ENCODE measurements at places on chromosomes 1 and 21.

GRCh38 chr1:69269491-69269890 is 298.2 kb upstream of the LRRC7 start:
- no peak for DNase-seq

- no peak for DNase-seq
Measured at GRCh38 chr1:87134625-87135328, 193.9 kb upstream of the LMO4 start.

GRCh38 chr1:108051631-108052377 is 86.8 kb upstream of the VAV3 start:
- no peak for DNase-seq

- DNase-seq: no peak
Measured at GRCh38 chr1:21704145-21704544, 35.0 kb upstream of the RAP1GAP start.

- no peak for DNase-seq
Measured at GRCh38 chr21:27043377-27043776, 76.5 kb upstream of the ADAMTS5 start.

- DNase-seq: peak; percentile 97
Measured at GRCh38 chr1:25997828-25998761, at the start of gene PAFAH2. Gene PAFAH2, minus strand, starts transcription at chr1:25998063. Its CDS starts 7,247 bp downstream, at chr1:25990816.

DNA sequence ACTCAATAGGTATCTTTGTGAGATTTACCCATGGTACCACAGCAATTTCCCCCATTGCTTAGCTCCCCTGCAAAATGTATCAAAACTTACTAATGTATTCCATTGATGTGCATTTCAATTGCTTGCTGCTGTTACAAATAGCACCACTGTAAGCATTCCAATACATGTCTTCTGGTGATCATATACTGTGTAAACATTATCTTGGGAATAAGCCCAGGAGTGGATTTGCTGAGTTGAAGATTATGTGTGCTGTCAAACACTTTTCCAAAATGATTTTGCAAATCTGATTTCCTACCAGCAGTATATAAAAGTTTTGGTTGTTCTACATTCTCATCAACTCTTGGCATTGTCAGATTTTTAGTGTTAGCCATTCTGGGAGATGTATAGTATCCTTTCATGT is 141.0 kb upstream of the KCTD3 start:
- DNase-seq: no peak

DNA sequence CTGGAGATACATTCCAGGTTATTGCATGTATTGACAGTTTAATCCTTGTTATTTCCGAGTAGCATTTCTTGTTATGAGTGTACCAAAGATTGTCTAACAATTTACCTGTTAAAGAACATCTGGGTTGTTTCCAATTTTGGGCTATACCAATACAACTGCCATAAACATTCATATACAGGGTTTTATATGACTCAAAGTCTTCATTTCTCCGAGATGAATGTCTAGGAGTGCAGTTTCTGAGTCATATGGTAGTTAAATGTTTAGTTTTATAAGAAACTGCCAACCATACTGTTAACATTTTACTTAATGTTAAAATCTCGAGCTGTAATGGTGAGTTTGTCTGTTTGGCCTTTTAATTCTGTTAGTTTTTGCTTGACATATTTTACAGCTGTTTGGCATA is 10.0 kb downstream of the RAB4A start:
- DNase-seq: no peak

- DNase-seq: no peak
Measured at GRCh38 chr1:54904476-54905048, 17.6 kb upstream of the DHCR24 start.

DNA sequence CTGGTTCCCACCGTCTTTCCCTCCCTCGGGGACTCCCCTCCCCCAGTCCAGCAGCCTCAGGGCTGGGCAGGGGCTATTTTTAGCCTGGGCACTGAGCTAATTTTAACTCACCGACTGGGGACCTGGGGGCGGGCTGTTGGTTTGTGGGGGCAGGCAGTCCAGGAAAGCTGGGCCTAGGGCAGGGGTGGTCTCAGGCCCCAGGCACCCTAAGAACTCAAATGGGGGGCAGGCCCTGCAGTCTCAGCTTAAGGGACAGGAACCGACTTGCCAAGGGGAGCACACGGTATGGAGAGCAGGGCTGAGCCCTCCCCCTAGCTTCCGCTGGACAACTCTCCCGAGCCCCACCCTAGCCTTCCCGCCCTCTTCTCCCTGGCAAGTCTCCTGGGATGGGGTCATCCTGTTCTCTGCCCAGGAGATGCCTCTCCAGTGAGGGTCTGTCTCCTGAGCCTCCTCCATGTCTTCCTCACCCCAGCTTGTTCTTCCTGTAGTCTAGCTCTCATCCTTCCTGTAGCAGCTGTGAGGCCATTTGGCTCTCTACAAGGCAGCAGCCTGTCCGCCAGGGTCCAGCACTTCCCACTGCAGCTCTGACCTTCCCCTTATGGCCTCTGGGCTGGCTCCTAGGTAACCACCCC is 10.1 kb downstream of the MEF2D start:
- DNase-seq: no peak

GRCh38 chr1:209030454-209031167 is 552.9 kb upstream of the CAMK1G start:
- DNase-seq: no peak

DNA sequence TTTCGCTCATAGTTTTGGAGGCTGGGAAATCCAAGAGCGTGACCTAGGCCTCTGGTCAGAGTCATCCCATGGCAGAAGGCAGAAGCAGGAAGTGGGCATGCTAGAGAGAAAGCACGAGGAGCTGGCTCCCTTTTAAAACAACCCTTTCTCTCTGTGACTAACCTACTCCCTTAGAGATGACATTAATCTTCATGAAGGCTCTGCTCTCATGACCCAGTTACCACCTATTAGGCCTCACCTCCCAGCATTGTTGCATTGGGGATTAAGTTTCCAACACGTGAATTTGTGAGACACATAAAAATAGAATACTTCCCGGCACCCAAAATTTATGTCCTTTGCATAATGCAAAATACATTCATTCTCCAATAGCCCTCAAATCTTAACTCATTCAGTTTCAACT is 223.1 kb upstream of the ST6GALNAC5 start:
- DNase-seq: no peak

DNA sequence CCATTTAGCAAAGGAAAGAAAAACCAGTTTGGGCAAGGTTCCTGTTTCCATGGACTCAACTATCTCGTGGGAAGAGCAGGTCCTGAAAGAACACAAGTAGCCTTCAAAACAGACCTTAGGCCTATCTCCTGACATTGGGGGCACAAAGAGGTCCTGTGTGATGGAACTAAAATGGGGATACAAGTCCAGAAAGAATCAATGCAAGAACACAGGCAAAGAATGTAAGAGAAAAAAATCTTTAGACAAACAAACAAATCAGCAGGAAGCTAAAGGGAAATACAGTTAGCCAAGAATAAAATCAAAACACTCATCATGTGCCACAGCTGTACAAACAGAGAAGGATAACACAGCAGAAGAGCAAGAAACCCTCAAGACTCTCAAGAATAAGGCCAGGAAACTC is 28.2 kb downstream of the SLC30A10 start:
- no peak for DNase-seq

DNA sequence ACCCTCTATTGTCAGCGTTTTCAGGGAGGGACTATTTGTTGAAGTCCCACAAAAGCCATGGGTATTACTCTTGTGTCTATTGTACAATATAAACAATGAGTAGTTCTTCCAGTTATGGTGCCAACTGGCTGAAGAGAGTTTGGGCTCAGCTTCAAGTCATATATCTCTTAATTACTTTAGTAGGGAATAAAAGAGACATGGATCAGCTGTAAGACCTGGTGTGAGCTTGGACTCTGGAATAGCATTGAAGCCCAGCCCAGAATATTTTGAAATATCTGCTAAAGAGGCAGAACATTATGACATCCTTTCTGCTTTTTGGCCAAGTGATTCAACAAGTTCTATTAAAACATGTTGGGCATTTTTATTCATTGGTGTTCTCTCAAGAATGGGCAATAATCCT is 224.9 kb downstream of the BACH1 start:
- no peak for DNase-seq

DNA sequence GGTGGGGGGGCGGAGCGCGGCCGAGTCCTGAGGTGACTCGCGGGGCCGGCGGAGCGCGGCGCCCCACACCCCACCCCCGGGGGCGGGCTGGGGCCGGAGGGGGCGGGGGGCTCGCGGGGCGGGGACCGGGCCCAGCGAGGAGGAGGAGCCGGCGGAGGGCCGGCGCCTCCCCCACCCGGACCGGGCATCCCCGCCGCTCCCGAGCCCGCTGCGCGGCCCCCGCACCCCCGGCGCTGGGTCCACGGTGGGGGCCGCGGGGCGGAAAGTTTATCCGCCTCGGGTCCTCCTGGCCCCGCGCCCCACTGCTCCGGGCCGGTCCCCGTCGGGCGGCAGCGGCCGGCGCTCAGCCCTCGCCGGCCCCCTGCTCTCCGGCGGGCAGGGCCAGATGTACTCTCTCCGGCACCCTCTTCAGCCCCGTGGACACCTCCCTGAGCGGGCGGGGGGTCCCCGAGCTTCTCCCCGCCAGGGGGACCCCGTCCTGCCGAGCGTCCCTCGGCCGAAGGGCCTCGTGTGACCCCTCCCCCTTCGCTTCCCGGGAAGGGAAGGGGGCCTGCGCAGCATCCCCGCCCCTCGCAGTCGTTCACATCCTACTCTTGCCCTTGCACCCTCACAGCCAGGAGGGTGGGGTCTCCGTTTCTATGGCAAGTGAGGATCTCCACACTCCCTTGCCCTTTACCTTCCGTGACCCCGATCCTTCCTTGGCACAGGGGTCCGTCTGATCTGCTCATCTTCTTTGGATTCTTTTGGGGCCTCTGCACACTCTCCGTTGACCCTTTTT is 663 bp downstream of the CAMTA1 start:
- DNase-seq: peak; percentile 75

- no peak for DNase-seq
Measured at GRCh38 chr1:8083739-8084484, 57.8 kb upstream of the ERRFI1 start.
